Stimulated activated naive CD8-positive, alpha-beta T cell treated with anti-CD3 and anti-CD28 coated beads, Interleukin-15, amount 100 ng/mL, for 72 hours (primary cell): ENCODE measurements at places on chromosomes 5 and 9.

- DNase-seq, result no peak
Measured at GRCh38 chr9:76718166-76718565, 46.1 kb upstream of the PCA3 start.

DNA sequence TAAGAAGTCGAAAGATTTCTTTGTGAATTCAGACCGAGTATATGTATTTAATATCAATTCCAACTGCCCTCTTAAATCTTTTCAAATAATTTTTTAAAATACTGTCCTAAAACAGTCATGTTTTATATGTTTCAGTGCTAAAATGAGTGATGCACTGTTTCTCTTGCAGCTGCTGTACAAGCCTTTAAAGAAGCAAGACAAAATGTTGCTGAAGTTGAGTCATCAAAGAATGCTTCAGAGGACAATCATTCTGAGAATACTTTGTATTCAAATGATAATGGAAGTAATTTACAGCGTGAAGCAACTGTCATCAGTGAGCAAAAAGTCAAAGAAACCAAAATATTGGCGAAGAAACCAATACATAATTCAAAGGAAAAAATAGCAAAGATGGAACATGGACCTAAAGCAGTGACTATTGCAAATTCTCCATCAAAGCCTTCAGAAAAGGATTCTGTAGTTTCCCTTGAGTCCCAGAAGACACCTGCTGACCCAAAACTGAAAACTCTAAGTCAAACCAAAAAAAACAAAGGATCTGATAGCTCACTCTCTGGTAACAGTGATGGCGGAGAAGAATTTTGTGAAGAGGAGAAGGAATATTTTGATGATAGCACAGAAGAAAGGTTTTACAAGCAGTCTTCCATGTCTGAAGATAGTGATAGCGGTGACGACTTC lies 58.0 kb downstream of the LOX start:
- DNase-seq, result no peak

DNA sequence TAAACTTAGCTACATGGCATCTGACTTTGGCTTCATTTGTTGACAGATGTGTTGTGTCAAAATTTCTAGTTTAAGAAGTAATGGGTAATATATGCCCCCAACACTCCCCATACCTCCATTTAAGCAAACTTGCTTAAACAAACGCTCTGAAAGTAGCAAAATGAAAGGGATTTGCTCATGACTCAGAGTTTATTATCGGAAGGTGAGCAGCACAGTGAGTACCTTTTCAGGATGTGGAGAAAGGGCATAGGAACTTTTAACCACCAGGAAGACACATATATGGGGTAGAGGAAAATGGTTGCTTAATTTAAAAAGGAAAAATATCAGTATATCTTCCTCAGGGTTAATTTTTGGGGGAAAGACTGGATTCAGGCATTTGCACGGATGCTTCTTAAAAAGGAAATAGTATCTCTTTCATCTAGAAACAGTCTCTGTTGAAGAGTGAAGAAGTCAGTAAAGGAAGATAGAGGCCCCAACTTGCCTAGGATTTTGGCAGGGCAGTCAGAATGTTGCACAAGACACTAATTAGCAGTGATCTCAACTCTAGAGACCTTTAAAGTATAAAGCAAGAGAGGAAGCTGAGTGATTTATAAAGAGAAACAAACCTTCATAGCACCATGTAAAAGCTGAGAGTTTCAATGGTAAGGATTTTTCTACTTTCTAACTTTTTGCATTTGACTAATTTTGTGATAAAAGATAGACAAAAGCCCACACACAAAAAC lies 155.1 kb downstream of the TRIO start:
- no peak for DNase-seq

DNA sequence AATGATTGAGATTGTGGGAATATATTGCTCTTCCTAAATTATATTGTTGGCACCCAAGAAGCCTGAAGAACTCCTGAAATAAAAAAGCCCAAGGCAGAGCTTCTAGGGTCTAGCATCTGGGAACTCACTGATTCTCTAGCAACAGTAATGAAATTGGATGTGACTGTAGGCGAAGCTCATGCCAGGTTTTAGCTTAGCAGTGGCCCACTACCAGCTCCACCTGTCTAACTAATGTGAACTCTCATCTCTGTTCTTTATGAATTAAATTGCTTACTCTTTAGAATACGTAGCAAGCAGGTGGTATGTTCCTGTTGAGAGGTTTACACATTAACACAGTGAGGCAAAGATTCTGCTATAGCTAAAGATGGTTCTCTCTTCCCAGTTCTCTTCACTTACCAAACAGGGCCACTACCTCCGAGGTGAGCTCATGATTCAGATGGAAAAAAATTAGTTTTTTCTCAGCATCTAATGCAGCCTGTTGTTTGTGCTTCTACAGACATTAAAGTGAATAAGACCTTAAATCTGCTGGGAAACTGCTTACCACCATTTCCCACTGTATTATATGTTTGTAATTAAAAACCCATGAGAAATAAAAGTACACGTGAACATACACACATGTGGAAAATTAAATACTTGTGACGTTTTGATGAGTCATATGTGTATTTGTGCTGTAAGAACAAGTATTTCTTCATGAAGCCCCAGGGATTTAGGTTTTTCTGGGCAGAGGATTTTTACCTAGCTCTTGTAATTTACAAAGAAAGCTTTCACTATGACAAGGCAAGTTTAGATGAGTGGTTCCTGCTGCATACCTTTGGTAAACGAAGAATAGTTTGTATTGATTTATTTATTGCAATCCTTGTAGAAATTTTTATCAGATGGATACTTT lies 360.1 kb downstream of the KDM4C start:
- DNase-seq, result no peak
